ENCODE measurements at places on chromosomes 6 and 20.
A peak's percentile ranks its signal among the peaks of the same experiment; 100 is the strongest.

GRCh38 chr6:43891072-43891870 lies 121.3 kb downstream of the VEGFA start:
- no peak for DNase-seq

DNA sequence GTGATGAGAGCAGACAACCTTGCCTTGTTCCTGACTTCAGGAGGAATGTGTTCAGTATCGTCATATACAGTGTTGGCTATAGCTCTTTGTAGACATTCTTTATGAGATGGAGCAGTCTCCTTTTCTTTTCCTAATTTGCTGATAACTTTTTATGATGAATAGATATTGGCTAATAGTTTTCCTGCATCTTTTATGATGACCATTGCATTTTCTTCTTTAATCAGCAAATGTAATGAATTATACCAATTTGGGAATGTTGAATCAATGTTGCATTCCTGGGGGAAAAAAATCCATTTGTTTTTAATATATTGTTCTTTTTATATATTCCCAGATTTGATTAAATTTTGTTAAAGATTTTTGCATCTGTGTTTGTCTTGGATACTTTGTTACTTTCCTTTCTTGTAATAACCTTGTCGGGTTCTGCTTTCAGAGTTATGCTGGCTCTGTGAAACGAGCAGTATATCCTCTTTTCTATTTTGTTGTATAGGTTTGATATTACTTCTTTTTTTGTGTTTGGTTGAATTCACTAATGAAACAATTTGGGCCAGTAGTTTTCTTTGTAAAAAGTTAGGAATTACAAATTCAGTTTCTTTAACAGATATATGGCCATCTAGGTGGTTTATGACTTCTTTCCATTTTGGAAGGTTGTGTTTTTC lies 23.9 kb downstream of the KDM1B start:
- DNase-seq: no peak

GRCh38 chr6:168708526-168708925 lies 267.5 kb downstream of the SMOC2 start:
- DNase-seq: no peak

- no peak for DNase-seq
Observed at GRCh38 chr6:162698440-162698839, 29.1 kb downstream of the PRKN start.

- DNase-seq: no peak
Observed at GRCh38 chr6:158666628-158667359, 16.9 kb downstream of the SYTL3 start.

GRCh38 chr20:32483351-32484224 lies 101.5 kb downstream of the NOL4L start:
- no peak for DNase-seq

- no peak for DNase-seq
Observed at GRCh38 chr6:154243793-154244750, 112.5 kb downstream of the IPCEF1 start.

- DNase-seq: peak; percentile 84
Observed at GRCh38 chr20:815914-816606, 17.5 kb upstream of the FAM110A start.

DNA sequence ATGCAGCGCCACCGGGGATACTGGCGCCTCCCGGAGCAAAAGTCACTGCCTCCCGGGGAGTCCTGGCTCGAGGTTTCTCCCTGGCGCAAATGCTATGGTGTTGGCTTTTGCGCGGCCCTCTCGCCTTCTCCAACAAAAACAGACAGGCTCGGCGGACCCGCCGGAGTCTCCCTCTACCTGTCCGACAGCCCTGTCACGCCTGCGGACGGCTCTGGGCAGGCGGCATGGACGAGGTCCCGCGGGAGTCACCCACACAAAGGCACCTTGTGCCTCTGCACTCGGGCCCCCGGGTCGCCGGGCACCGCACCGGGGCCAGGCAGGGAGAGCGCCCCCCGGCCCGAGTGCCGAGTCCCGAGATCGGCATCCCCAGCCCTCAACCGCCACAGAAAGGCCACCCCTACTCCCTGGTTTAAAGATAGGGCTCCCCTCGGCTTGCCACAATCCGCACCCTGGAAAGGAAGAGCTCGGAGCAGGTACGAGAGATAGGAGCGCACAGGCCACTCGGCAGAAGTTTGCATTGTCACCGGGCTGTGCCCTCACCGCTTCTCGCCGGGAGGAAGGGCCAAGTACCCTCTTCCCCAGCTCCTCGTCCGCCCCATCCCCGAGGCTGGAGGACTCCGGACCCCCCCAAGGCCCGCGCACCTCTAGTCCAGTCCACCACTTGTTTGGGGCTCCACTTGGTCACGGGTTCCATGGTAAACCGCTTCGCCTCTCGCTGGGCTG lies 903 bp downstream of the CNKSR3 start:
- DNase-seq: peak; percentile 25

DNA sequence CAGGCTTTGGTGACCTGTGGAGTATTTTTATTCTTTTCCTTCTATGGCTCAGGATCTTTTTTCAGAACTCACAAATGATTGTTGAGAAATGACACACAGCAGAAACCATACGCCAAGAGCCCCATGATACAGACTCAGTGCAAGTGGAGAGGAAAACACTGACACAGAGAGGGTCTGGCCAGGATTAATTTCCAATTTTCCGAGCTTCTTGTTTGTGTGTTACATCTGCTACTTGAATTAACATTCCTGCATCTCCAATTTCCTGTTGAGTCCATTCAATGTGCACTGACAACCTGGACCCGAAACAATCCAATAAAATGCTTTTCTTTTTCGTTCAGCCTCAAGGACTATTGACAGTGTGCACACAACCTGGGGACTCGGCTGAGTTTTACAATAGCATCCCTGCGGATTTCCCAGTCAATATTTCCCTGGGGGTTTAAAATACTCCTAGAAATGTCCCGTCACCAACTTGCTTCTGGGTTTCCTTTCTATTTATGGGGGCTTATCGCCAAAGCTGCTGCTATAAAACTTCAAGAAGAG lies 4.9 kb upstream of the MLN start:
- no peak for DNase-seq

DNA sequence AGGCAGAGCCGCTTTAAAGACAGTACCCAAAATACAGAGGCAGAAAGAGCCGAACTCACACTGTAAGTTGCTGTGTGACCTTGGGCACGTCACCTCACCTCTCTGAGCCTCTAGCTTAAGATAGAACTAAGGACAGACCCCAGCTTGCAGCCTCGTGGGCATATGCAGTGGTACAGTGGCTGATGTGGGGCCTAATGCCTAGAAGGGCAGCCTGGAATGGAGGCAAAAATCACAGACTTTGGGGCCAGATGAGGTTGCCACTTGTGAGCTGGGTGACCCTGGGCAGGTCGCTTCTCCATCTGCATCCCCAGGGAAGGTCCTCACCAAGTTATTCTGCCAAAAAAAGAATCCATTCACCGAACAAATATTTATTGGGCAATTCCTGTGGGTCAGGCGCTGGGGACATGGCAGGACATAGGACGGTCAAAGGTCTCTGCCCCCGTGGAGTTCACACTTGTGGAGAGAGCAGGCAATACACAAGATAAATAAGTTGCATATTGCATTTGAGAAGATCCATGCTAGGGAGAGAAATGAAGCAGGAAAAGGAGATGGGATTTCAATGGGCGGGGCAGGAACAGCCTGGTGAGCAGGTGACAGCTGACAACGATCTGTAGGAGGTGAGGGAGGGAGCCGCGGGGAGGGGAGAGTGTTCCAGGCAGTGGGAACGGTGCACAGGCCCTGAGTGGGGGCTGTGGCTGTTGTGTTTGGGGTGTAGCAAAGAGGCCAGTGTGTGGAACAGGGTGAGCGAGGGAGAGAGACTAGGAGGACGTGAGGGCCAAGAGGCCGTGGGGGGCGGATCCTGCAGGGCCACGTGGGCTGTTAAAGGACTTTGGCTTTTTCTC lies 115.2 kb downstream of the CEBPB start:
- no peak for DNase-seq

DNA sequence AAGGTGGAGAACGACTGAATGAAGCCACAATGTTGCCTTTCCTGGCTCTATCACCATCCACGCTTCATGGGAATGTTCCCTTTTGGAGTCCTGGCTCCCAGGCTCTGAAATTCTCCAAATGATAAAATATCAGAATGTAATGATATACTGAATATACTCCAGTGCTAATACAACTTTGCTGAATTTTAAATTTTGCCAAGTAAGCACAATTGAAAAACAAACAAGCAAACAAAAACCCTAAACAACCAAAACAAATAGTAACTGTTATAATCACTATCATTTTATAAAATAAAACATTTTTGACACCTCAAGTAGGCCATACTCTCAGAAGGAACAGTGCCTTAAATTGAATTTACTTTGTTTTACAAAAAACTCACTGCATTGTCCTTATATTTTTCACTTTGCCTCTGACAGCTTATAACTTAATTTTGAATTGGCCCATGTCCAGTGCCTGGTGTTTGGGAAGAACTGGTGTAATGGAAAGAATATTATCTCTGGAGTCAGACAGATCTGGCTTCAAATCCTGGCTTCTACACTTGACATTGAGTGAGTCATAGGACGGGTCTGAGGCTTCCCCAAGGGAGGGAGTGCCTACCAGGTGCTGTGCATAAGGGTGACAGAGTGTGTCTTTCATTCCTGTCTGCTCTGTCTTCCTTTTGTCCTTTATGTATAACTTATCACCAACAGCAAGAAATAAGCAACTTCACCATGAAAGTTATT lies 698.3 kb downstream of the EPM2A start:
- no peak for DNase-seq

DNA sequence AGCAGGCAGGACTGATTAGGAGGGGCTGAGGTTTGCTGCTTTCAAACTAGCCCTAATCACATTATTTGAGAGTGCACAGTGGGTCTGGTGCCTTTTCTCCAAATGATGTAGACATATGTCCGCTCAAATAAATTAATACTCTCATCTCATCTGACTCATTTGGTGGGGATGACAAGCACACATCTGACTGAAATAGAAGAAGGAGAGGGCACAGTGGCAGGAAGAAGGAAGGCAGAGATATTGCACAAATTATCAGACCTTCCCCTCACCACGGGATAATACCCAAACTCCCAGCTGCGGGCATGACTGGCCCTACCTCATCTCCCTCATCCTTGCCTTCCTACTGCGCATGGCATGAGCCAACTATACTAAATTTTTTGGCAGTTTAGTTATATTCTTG lies 33.9 kb upstream of the TNFRSF21 start:
- DNase-seq: no peak

DNA sequence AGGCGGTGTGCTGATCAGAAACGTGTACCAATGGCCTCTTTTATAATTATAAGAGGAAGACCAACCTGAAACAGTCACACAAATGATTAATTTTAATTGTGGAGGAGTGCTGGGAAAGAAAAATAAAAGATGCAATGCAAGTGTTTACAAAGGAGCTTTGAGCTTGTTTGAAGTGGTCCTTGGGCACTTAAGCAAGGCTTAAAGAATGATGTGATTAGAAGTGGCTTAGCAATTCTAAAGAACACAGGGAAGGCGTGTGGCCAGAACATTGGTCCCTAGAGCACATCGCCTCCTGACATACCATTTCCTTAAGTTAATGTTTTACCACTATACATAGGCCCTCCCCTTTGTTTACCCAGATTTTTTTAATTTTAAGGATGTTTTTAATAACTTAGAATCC lies 26.1 kb downstream of the PTPN1 start:
- DNase-seq: no peak

- peak; percentile 26 for DNase-seq
Observed at GRCh38 chr20:16761305-16761829, 13.2 kb downstream of the OTOR start.

- DNase-seq: no peak
Observed at GRCh38 chr6:142339113-142339512, 37.3 kb downstream of the ADGRG6 start.

DNA sequence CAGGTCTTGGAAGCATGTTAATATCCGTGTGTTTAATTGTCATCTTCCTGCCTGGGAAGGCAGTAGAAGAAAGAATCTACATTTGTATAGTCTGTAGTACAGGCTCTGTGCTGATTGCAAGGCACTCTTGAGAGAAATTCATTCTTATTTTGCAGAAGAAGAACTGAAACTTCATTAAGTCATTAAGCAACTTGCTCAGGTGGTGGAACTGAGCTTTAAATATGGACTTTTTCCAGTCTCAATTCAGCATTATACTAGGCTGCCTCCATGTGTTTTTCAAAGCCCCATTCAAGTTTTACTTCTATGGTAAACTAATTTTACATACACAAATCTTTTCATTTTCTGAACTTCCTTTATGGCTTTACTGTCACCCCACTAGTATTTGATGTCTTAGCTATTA lies 18.7 kb downstream of the ZNF451 start:
- no peak for DNase-seq

- no peak for DNase-seq
Observed at GRCh38 chr6:139941826-139942225, 567.4 kb upstream of the CITED2 start.

Data from hematopoietic multipotent progenitor cell treated with erythropoietin and hydrocortisone succinate and interleukin-3 and kit ligand, for 17 days (in vitro differentiated cells).